ENCODE measurements at places on chromosomes 7 and 10. TPM values are rescaled to one million over a fixed set of nuclear protein-coding genes. Genes with fewer than 3 reads are reported as not detected.

EBF3 gene
- total RNA-seq = not detected

C10orf53 gene
- total RNA-seq = not detected

HMX2 gene
- 0.06 TPM for total RNA-seq

MNX1 gene
- total RNA-seq = not detected

ATXN7L1 gene
- 4.6 TPM for total RNA-seq

GRCh38 chr10:546971-547590 lies 142.4 kb downstream of the DIP2C start:
- DNase-seq = no peak

GRCh38 chr7:86991771-86992191 lies 67.7 kb downstream of the ELAPOR2 start:
- DNase-seq = no peak
